ENCODE measurements at places on chromosomes 1 and 21. TPM values are rescaled to one million over a fixed set of nuclear protein-coding genes. Genes with fewer than 3 reads are reported as not detected.

GRCh38 chr1:192546596-192547190, 28.9 kb upstream of the RGS1 start:
- no peaks in the 10 kb centered on the region for H3K4me1 ChIP-seq
- H3K4me3 ChIP-seq: no peak overlapping the region
- no peaks in the 10 kb centered on the region for H3K27me3 ChIP-seq
- H3K36me3 ChIP-seq: no peaks in the 10 kb centered on the region
- no peak for DNase-seq

DNA sequence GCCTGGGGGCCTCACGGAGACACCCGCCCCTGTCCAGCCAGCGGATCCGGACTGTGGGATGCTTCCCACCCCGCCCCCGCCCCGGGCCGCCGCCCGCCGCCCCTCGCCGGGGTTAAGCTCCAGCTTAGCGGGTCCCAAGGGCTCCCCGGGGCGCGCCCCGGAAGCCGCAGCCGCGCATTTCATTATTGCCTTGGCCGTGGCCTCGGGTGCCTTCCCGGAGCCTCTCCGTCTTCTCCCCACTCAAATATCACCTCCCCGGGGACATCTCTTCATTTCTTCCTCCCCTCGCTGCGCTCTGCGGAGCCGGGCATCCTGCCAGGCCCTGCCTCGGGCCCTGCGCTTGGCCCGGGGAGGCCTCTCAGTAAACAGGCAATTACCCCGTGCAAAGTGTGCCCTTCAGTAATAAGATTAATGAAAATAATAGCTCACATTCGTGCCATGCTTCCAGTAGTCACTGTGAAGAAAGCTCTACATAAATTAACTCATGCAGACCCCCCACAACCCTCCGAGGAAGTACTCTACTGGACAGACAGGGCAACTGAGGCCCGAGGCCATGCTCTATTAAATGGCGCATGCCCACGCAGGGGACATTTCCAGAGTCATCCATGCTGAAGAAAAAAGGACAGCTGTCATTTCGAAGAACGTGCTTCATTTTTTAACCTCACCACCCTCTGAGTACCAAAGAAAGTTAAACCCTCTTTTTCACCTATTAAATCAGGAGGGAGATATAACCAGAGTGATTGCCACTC, 49.9 kb upstream of the LAPTM5 start:
- H3K4me3 ChIP-seq: no peak overlapping the region

DNA sequence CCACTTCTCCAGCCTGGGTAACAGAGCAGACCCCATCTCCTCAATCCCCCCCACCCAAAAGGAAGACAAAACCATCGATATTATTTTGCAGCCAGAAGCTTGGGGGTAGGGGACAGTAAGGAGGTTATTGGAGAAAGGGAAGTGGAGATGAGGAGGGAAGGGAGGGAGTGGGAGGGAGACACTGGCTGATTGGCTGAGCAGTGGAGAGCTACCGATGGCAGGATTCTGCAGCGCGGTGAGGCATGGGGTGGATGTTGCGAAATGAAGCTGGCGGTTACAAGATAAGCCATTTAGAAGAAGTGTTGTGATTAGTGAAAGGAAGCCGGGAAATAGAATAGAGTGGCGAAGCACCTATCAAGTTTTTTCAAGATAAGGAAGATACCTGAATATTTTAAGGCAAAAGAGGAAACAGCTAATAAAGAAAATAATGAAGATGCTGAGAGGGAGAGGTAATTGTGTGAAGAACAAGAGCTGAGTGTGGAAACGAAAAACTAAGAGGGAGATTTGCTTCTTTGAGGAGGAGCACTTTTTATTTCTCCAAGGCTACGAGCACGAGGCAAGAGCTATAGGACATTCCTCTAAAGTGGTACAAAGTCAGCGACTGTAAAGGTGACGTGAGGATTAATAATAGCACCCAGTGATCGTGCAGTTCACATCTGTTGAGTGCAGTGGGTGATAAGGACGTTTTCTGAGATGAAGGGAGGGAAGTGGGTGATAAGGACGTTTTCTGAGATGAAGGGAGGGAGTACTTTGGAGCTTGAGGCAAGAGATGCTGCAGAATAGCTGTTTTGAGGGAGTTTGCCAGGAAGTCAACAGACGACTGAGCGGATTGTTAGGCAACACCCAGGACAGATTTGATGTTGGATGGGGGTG, 103.2 kb upstream of the KIF26B start:
- H3K4me3 ChIP-seq: no peak overlapping the region
- no peaks in the 10 kb centered on the region for H3K27me3 ChIP-seq
- no peak overlapping the region for H3K27ac ChIP-seq
- no peaks in the 10 kb centered on the region for H3K36me3 ChIP-seq

The GLIS1 gene
- 0.21 TPM for total RNA-seq

DNA sequence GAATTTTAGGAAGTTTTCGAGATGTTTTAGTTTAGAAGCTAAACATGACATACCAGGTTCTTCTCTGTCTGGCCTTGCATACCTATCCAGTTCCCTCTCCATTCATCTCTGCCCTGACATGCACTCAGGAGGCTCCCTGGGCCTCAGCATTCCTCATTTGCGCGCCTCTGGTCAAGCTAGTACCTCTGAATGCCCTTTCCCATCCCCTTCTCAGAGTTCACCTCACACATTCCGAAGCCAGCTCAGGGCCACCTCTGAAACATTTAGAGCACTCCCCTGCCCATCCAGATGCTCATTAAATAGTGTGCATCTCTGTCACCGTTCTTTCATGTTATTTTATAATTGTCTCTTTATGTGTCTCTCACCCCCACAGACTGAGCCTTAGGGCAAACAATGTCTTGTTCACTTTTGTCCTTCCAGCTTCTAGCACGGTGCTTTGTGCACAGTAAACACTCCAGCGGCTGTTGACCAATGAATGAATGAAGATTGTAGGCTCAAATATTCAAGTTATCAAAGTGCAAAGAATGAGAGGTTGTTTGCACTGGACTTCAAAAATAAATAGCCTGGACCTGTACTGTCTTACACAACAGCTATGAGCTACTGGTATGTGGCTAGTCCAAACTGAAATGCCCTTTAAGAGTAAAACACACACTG, 1.2 kb upstream of the DHCR24 start:
- H3K27me3 ChIP-seq: no peaks in the 10 kb centered on the region
- H3K4me3 ChIP-seq: peak overlapping the region; percentile 54
- H3K4me1 ChIP-seq: peaks cover 22% of the 10 kb centered on the region
- H3K36me3 ChIP-seq: peaks cover 7% of the 10 kb centered on the region

- DNase-seq: no peak
- peaks cover 7% of the 10 kb centered on the region for H3K4me1 ChIP-seq
- no peak overlapping the region for H3K27ac ChIP-seq
- no peak overlapping the region for H3K4me3 ChIP-seq
- no peaks in the 10 kb centered on the region for H3K36me3 ChIP-seq
Measured at GRCh38 chr1:48493970-48494769, 22.2 kb upstream of the SPATA6 start.

The INAVA gene
- 46.8 TPM for total RNA-seq

DNA sequence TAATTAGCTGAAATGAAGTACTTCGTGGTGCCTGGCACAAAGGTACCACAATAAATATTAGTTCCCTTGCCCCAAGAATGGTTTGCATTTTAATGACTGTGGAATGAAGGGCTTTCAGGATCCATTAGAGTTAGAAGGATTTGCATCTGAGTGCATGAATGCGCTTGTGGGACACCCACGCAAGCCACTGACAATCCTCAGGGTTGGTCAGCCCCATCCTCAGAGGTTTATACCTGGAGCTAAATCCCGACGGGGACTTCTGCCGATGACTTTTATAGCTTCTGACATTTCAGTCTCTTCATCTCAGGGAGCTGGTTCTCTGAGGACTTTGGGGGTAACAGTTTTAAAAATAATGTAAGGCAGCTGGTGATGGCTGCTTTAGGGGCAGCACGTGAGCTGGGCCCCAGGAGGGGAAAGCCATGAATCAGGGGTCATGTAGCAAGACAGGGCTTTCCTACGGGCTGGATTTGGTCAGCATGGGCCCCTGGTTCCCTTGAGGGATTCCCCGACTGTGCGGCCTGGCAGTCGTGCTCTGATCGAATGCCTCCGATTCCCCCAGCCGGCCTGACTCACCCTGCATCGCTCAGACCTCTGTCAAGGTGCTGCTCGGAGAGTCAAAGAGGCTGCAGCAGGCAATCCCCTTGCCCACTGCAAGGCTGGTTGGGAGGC, 20.8 kb upstream of the IL10 start:
- H3K4me3 ChIP-seq: no peak overlapping the region
- no peak overlapping the region for H3K27ac ChIP-seq
- no peak for DNase-seq

- no peaks in the 10 kb centered on the region for H3K27me3 ChIP-seq
- H3K36me3 ChIP-seq: no peaks in the 10 kb centered on the region
- H3K4me1 ChIP-seq: peaks cover 5% of the 10 kb centered on the region
- peak; percentile 58 for DNase-seq
- peak overlapping the region; percentile 70 for H3K27ac ChIP-seq
Measured at GRCh38 chr1:160981584-160982411, 27.2 kb upstream of the ITLN2 start.

The RGSL1 gene
- not detected for total RNA-seq

- DNase-seq: no peak
- H3K27me3 ChIP-seq: no peaks in the 10 kb centered on the region
- no peak overlapping the region for H3K4me3 ChIP-seq
- no peaks in the 10 kb centered on the region for H3K36me3 ChIP-seq
- H3K4me1 ChIP-seq: no peaks in the 10 kb centered on the region
Measured at GRCh38 chr1:36109041-36109679, 15.9 kb downstream of the COL8A2 start.

GRCh38 chr1:10429868-10430215, 391 bp upstream of the CENPS start:
- no peaks in the 10 kb centered on the region for H3K4me1 ChIP-seq
- no peak for DNase-seq
- no peaks in the 10 kb centered on the region for H3K36me3 ChIP-seq
- H3K27me3 ChIP-seq: no peaks in the 10 kb centered on the region

The ATP1A4 gene
- total RNA-seq: 0.61 TPM

The RGS18 gene
- total RNA-seq: not detected

DNA sequence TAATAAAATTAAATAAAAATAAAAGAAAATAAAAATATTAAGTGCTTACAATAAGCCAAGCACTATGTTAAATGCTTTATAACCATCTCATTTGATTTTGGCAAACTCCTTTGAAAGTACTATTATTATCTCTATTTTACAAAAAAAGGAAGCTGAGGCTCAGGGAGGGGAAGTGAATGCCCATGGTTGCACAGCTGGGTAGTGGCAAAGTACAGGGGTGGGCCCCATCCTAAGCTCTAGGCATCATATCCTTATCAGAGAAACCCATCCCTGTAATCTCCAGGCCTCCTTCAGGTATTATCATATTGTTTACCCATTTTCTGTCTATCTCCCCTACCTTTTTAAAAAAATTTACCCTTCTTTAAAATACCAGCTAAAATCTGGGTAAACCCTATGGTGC, 2.3 kb upstream of the MED18 start:
- no peaks in the 10 kb centered on the region for H3K36me3 ChIP-seq
- H3K27ac ChIP-seq: no peak overlapping the region
- DNase-seq: no peak
- H3K4me3 ChIP-seq: no peak overlapping the region
- no peaks in the 10 kb centered on the region for H3K27me3 ChIP-seq

DNA sequence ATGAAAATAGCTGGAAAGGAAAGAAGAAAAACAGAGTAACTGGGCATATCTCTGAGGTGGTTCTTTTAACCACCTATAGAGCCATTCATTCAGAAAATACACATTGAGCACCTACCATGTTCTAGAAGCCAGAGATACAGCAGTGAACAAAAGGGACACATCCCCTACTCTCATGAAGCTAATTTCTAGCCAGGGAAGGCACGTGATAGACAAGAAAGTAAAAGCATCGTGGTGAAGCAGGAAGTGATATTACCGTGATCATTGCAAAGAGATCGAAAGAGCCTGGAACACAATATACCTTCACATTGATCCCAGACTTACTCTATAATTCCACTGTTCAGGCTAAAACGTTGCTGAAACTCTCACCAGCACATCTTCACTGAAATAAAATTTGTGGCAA, 76.0 kb downstream of the TIAM1 start:
- no peaks in the 10 kb centered on the region for H3K4me1 ChIP-seq
- no peaks in the 10 kb centered on the region for H3K27me3 ChIP-seq
- no peak for DNase-seq

- no peaks in the 10 kb centered on the region for H3K4me1 ChIP-seq
- H3K27me3 ChIP-seq: no peaks in the 10 kb centered on the region
- no peaks in the 10 kb centered on the region for H3K36me3 ChIP-seq
- H3K27ac ChIP-seq: no peak overlapping the region
- no peak for DNase-seq
Measured at GRCh38 chr1:78147031-78147430, 101.3 kb downstream of the GIPC2 start.

The PDZK1 gene
- total RNA-seq: not detected

GRCh38 chr1:76625886-76626678, 241.2 kb upstream of the ST6GALNAC5 start:
- DNase-seq: no peak
- no peak overlapping the region for H3K27ac ChIP-seq
- no peak overlapping the region for H3K4me3 ChIP-seq
- no peaks in the 10 kb centered on the region for H3K4me1 ChIP-seq

The KPRP gene
- not detected for total RNA-seq

Measured in H1 (cell line).